ENCODE measurements at places on chromosomes 12 and 14. TPM values are rescaled to one million over a fixed set of nuclear protein-coding genes. Genes with fewer than 3 reads are reported as not detected.

- DNase-seq: no peak
These were observed 253.7 kb upstream of the PWP1 start for GRCh38 chr12:107431942-107432341.

GRCh38 chr12:103181366-103182152, 224.1 kb downstream of the ASCL1 start:
- no peak for DNase-seq

Gene CCDC177
- total RNA-seq: not detected

DNA sequence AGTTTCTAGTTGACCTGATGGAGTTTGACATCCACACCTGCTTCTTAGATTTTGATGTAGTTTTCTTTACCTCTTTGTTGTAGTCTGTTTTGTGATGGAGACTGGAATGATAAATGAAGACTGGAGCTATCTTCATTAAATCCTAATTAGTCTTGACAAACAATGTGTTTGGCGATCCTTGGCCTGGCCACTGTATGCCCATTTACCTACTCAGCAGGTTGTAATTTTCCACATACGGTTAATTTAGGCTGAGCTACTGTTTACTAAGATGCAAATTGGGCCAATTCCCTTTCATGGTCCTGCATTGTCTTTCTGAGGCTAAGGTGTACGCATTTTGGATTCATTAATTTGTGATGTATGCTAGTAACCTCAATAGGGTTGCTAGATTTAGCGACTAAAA, at the start of gene TAS2R7:
TAS2R7 (minus strand) TSS at position 41 of the 400 bp plus-strand sequence. CDS start 57 bp downstream, outside the sequence.
- DNase-seq: no peak
